A172 (cell line): ENCODE measurements at places on chromosomes 2 and 18. TPM values are rescaled to one million over a fixed set of nuclear protein-coding genes. Genes with fewer than 3 reads are reported as not detected.

PDCD1 gene
- total RNA-seq: 0.10 TPM in 1 of 2 replicates, not detected in the other

IMP4 gene
- 139 and 142 TPM in 2 replicates for total RNA-seq

GDF7 gene
- 0.10 and 0.24 TPM in 2 replicates for total RNA-seq

PKP4 gene
- total RNA-seq: 39.6 and 52.6 TPM in 2 replicates

CAPN14 gene
- total RNA-seq: not detected in 2 replicates

CNRIP1 gene
- 11.4 and 13.1 TPM in 2 replicates for total RNA-seq

HTR2B gene
- 0.07 TPM in 1 of 2 replicates, not detected in the other for total RNA-seq

CROCC2 gene
- 0.02 TPM in 1 of 2 replicates, not detected in the other for total RNA-seq

ANKRD53 gene
- not detected in 2 replicates for total RNA-seq

ARHGEF33 gene
- total RNA-seq: 0.09 TPM in 1 of 2 replicates, not detected in the other

DNA sequence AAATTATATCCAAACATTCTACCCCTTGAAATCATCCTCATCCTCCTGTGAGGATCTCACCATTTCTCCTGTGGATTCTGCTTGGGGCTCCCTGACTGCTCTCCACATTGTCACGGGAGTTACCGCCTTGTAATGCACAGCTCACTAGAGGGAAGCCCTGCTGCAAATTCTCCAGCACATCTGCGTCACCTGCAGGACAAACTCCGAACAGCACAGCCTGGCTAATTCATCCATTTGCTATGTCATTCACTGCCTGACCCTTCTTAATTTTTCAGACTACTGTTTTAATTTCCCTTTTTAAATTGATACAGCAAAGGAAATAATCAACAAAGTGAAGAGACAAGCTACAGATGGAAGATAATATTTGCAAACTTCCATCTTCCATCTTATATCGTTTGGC is 627.4 kb downstream of the FBXO15 start:
- no peak for DNase-seq

DNA sequence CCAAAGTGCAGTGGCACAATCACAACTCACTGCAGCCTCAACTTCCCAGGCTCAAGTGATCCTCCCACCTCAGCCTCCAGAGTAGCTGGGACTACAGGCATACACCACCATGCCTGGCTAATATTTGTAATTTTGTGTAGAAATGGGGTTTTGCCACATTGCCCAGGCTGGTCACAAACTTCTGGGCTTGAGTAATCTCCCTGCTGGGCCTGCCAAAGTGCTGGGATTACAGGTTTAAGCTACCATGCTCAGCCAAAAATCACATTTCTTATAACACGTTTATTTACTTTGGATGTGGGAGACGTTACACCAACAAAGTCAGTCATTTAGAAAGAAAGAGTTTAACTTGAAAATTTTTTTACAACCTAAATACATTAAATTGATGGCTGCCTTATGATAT is 209.0 kb upstream of the VWC2L start:
- no peak for DNase-seq

GRCh38 chr2:161165811-161166210 is 5.6 kb downstream of the TANK start:
- DNase-seq: no peak

- DNase-seq: no peak
Measured at GRCh38 chr2:28580078-28580477, 84.2 kb downstream of the PLB1 start.

- no peak for DNase-seq
Measured at GRCh38 chr2:232493701-232494474, 6.3 kb upstream of the ECEL1 start.

DNA sequence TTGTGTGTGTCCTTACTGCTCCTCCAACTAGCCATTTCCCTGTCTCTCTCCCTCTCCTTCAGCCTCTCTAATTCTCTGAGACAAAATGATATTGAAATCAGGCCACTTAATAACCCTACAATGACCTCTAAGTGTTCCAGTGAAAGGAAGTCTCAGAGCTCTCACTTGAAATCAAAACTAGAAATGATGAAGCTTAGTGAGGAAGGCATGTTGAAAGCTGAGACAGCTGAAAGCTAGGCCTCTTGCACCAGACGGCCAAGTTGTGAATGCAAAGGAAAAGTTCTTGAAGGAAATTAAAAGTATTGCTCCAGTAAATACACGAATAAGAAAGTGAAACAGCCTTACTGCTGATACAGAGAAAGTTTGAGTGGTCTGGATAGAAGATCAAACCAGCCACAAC is 72.9 kb downstream of the PRKCE start:
- DNase-seq: no peak

- no peak for DNase-seq
Measured at GRCh38 chr2:182744490-182744889, 28.4 kb downstream of the DNAJC10 start.

- no peak for DNase-seq
Measured at GRCh38 chr2:124112206-124112605, 87.1 kb downstream of the CNTNAP5 start.

GRCh38 chr2:8244639-8245038 is 437.2 kb upstream of the ID2 start:
- no peak for DNase-seq

DNA sequence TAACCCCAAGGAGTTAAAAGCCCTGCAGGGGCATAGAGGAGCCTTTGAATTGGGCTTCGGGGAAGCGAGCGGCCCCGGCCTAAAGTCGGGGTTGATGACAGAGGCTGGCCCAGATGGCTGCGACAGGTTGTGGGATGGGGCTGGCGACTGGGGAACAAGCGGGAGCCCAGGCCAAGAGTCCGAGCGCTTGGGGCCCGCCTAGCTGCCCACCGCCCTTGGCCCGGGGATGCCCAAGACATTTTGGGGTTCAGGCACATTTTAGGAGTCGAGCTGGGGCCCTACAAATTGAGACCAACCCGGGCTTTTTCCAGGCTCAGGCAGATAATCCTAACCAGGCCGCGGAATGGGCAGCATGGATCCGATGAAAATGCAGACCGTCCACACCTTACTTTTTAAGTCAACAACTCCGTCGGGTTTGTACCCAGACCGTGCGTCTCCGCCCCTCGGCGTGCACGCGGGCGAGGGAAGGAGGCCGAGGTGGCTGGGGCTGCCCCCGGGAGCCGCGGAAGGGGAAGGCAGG is 507 bp downstream of the RTKN start:
- DNase-seq: no peak

GRCh38 chr2:43934567-43934966 is 61.2 kb downstream of the LRPPRC start:
- peak; percentile 4 for DNase-seq

DNA sequence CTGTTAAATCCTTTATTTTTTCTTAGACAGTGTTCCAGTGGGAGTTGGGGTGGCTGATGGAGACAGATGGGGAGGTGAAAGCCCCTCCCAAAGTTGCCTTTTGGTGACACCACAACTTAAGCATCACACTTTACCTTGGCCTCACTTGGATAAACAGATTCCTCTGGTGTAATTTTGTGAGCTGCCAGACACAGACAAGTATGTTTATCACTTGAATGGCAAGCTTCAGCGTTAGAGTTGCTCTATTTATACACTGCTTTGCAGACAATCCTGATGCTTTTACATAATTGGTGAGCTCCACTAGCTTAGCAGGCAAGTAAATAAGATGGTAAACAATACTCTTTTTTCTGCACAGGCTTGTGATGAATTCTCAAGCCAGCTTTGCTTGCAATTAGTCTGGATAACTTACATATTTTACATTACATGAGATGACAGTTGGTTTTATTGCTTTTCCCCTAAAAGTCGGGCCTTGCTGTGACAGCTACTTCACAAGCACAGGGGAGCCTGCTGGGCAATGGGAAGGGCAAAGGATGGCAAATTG is 226.2 kb downstream of the SLC8A1 start:
- DNase-seq: no peak

- no peak for DNase-seq
Measured at GRCh38 chr2:200749631-200750322, 61.9 kb upstream of the BZW1 start.

GRCh38 chr2:128726911-128727310 is 408.2 kb upstream of the HS6ST1 start:
- no peak for DNase-seq

- DNase-seq: no peak
Measured at GRCh38 chr2:170845343-170845742, 28.7 kb downstream of the GAD1 start.

DNA sequence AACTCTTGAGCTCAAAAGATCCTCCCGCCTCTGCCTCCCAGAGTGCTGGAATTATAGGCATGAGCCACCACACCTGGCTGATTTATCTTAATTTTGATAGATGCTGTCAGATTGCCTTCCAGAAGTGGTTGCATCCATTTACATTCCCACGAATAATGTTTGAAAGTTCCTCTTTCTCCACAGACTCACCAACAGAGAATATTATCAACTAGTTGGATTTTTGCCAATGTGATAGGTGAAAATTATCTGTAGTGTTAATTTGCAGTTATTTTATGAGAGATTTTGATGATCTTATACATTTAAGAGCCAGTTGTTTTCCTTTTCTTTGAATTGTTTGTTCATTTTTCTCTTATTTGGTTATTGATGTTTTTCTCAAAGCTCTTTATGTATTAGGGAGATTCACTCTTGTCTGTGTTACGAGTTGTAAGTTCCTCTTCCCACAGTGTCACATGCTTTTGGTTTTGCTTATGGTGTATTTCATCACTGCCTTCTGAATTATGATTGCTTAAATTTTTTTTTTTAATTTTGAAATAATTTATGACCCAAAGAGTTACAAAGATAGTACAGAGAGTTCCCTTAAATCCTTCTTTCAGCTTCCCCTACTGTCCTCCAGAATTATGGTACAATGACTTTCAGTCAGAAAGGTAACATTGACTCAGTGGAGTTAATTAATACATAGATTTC is 20.7 kb upstream of the NT5DC4 start:
- DNase-seq: no peak

DNA sequence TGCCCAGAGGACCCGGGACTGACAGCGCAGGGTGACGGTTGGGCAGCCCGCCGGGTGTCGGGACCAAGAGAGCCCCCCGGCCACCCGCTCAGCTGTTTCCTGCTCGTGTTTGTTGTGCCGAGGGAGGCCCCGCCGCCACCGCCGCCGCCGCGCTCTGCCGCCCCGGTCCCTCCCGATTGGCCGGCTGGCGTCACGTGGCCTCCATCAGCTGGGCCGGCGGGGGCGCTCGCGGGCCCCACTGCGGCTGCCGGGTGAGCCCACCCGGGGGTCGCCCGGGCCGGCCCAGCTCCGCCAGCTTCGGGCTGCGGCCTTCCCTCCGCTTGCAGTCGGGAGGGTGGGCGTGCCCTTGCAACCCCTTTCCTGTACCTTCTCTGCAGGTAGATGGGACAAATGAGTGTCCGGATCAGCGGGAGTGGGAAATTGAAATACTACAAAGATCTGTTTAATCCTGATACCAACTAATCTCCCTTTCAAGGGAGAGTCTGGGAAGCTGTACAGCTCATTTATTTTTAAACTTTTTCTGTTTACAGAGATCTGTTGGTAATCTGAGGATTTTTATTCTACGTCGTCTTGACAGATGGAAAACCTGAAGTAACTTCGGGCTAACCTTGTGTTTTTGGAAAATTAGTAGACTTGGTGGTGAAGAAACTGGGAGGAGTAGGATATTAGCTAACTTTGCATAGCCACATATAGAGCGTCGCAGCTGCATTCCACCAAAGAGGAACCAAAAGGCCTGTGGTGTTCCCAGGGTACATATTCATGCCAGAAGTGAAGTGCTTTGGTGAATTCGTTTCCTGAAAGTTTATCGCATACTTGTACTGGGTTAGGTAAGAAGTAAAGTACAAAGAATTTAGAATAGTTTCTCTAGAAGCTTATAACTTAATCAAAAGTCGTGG is 1.2 kb downstream of the YPEL5 start:
- peak; percentile 38 for DNase-seq

DNA sequence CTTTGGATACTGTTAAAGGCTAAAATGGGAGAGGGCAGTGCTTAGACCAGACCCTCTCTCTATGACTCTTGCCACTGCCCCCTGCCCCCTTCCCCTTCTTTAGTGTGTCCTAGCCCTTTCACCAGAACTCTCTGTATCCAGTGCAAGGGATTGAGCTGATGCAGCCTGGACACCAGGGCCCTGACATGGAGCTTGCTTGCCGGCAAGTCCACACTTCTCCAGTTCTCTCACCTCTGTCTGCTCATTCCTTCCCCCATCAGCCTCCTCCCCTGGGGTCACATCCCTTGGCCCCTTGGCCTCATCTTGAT is 1.5 kb upstream of the WNT6 start:
- DNase-seq: no peak

GRCh38 chr2:7601990-7602389 is 684.8 kb downstream of the RNF144A start:
- no peak for DNase-seq

DNA sequence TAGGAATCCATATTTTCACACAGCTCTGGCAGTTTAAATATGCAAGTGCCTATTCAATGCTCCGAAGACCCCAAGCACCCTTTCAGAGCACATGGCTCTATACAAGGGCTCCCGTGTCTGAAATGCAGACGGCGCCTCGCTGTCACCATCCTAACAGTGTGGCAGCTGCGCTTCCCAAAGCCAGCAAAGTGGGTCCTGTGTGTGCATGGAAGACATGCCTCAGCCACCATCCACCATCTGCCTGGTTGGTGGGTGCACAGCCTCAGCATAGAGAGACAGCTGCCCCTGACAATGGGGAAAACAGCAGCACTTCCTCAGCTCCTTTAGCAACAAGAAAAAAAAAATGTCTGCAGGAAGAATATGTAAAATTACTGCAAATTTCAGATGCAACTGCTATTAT is 218.1 kb downstream of the SP3 start:
- DNase-seq: no peak

- no peak for DNase-seq
Measured at GRCh38 chr2:82224301-82224940, 1919.9 kb upstream of the LRRTM1 start.

DNA sequence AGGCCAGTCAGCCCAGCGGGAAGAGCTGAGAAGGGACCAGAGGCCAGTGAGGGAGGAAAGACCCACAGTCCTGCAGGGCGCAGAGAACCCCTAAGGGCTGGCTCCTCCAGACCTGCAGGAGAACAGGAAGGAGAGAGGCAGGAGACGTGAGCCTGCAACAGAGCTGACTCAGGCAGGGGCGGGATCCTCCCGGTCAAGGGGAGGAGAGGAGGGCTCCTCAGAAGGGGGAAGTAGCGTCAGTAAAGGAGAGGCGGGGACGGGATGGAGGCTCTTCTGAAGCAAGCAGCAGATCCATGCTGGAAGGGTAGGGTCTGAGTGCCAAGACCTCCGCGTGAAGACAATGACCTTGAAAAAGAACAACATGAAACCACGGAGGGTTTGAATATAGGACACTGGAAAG is 50.8 kb downstream of the TRABD2A start:
- DNase-seq: peak; percentile 19

DNA sequence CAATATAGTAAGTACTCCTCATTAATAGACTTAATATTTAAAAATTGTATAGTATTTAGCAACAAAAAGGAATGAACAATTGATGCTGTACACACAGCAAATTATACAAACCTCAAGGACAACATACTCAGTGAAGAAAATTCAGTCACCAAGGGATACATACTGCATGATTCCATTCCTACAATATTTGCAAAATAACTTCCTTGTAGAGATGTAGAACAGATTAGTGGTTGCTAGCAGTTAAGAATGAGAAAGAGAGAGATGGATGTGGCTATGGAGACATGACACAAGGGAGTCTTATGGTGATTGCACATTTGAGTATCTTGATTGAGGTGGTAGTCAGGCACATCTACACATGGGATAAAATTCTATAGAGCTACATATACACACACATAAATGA is 26.0 kb downstream of the COL3A1 start:
- DNase-seq: no peak
